Right atrium auricular region (tissue), 2 donors: ENCODE measurements at places on chromosomes 11 and 22.

- no peak for DNase-seq
These were observed 5.2 kb upstream of the PTGDR2 start for GRCh38 chr11:60860943-60861342.

DNA sequence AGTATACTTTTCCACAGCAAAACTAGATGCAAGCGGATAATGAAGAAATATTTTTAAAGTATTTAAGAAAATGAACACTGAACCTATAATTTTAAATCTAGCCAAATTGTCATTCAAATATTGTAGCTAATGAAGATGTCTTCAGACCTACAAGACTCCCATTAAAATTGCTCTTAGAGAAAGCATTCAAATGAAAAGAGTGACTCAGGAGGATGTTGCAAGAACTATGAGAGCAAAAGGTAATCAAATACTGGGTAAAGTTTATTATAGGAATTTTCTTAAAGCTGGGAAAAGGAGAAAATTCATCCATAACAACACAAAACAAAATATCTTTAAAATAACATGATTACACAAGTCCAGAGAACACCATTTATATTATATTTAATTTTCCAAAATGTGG is 5.4 kb upstream of the POU2AF1 start:
- no peak for DNase-seq

- DNase-seq, result no peak
These were observed 33.5 kb upstream of the TOLLIP start for GRCh38 chr11:1342946-1343345.

DNA sequence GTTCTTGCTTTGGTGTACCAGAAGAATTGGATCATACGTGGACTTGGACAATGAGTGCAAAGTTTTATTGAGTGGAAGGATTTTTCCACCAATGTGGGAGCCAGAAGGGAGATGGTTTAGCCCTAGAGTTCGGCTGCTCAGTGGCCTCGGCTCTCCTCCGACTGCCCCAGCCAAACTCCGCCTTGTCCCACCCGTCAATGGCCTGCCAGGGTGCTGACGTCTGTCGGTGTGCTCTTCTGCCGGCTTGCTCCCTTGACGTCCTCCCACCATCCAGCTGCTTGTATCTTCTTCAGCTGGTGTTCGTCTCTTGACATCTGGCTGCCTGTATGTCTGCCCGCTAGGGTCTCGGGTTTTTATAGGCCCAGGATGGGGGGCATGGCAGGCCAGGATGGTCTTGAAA is 154.8 kb downstream of the APOL5 start:
- no peak for DNase-seq

GRCh38 chr22:29172216-29172615 is 33.5 kb upstream of the EMID1 start:
- DNase-seq, result no peak

- no peak for DNase-seq
These were observed 6.9 kb upstream of the RAD9A start for GRCh38 chr11:67384851-67385366.

DNA sequence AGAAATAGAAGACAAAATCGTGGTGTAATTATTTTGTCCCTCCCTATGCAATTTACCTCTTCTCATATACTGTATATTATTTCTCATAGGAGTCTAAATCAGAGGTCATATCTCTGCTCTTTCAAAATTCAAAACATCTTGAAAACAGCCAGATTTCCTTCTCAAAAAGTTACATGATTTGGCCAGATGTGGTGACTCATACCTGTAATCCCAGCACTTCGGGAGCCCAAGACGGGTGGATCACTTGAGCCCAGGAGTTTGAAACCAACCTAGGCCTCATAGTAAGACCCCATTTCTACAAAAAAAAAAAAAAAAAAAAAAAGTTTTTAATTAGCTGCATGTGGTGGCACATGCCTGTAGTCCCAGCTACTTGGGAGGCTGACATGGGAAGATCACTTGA is 29.0 kb upstream of the DNAJB7 start:
- DNase-seq, result no peak
